ENCODE measurements at places on chromosomes 2 and 18. TPM values are rescaled to one million over a fixed set of nuclear protein-coding genes. Genes with fewer than 3 reads are reported as not detected.

DNA sequence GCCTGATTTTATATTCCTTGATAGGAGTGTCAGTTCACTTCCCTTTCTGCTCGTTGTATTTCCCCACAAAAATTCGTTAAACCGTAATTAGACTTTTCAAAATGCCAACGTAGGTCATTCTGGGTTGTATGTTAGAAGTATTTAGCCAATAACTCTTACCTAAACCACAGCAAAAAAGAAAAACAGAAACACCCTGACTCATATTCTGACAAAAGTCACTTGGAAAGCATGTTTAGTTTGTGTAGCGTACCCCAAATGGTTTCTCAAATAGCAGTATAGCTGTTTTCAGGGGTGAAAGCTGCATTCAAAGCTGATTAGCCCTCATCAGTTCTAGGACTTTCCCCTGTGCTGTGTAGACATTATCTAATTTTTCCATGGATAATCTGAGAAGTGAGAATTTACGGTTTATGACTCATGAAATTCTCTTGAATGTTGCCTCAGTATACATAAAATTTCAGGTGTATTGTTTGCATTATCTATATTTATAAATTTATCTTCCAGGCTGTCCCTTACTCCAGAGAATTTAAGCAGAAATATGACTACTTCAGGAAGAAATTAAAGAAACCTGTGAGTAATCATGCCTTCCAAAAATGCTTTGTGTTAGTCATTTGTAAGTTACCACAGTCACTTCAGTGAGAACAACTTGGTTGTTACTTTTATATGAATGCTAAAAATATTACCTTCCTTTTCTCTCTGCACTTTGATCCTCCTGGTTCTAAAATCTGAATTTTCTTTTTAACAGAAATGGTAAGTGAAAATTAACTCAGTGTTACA is 264.9 kb downstream of the ALPK2 start:
- no peak overlapping the region for H3K4me3 ChIP-seq
- peaks cover 44% of the 10 kb centered on the region for H3K36me3 ChIP-seq
- H3K27ac ChIP-seq: peak overlapping the region; percentile 86
- H3K27me3 ChIP-seq: no peaks in the 10 kb centered on the region
- H3K4me1 ChIP-seq: peaks cover 67% of the 10 kb centered on the region

GRCh38 chr18:58010265-58010664 is 33.8 kb upstream of the NEDD4L start:
- no peaks in the 10 kb centered on the region for H3K36me3 ChIP-seq
- H3K4me1 ChIP-seq: peaks cover 24% of the 10 kb centered on the region
- H3K4me3 ChIP-seq: no peak overlapping the region

DNA sequence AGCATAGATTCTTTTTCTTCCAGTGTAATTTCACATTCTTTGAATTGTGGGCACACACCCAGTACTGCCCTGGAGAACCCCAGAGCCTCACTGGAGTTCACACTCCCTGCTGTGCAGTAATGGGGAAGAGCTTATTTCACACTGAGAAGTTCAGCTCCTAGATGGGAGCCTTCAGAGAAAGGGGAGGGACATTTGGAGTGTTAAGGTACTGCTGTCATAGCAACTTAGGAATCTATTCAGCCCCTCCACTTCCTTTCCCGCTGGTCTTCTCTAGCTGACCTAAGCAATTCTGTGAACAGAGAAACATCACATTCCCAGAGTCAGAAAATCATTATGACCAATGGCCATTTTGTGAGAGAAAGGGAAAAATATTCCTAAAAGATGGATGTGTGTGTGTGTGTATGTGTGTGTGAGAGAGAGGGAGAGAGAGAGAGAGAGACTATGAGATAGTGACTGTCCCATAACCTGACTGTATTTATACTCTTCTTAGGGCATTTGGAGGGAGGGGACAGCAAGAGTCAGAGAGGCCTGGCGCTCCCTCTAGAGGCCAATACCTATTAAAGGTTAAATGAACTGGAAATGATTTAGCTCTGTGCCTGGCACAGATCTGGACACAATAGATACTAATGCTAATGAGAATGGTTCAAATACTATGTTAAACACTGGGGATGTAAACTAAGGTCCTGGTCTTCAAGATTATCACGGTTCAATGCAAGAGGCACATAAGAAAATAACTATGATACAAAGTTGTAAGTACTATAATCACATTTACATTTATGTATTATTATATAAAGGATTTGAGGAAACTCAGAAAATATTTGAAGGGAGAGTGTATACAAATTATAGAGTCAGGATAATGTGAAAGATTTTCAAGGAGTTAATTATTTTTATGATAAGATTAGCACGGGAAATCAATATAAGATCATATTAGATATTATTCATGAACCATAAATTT is 41.5 kb upstream of the RPE start:
- 0 out of 2 replicates have a peak, but pooled peaks cover 4% of the 10 kb centered on the region for H3K4me1 ChIP-seq
- H3K36me3 ChIP-seq: no peaks in the 10 kb centered on the region
- DNase-seq: peak; percentile 49
- no peak overlapping the region for H3K4me3 ChIP-seq
- no peak overlapping the region for H3K27ac ChIP-seq

Gene DSG4
- total RNA-seq: not detected

Gene ABCB11
- not detected for total RNA-seq

Gene SLC4A5
- total RNA-seq: not detected

Gene POTEF
- total RNA-seq: not detected
